ENCODE measurements at places on chromosomes 5 and 9.

DNA sequence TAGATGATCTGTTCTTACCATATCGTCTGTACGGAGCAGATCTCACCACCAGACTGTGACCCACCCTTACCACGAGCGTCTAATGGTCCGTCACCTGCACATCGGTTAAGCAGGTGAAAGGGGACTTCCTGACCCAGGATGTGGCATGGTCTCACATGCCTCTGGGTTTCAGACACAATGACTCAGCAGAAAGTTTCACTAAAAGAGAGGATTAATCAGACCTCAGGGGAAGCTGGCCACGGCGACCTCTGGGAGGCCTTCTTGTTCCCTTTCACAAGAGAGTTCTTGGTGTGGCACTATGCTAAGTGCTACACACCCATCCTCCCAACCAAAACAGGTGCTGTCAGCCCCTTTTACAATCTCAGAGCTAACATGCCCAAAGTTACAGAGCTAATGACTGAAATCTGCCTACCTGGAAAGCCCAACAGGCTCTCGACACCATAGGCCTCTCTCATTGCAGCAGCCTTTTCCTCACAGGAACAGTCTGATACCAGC is 41.6 kb downstream of the ADAMTS12 start:
- peak; percentile 20 for DNase-seq

- DNase-seq: no peak
Observed at GRCh38 chr9:121359351-121360294, 10.4 kb downstream of the STOM start.

- DNase-seq: no peak
Observed at GRCh38 chr9:136494531-136495215, 11.8 kb upstream of the SEC16A start.

GRCh38 chr9:34381323-34381722 is 4.6 kb upstream of the MYORG start:
- peak; percentile 68 for DNase-seq

DNA sequence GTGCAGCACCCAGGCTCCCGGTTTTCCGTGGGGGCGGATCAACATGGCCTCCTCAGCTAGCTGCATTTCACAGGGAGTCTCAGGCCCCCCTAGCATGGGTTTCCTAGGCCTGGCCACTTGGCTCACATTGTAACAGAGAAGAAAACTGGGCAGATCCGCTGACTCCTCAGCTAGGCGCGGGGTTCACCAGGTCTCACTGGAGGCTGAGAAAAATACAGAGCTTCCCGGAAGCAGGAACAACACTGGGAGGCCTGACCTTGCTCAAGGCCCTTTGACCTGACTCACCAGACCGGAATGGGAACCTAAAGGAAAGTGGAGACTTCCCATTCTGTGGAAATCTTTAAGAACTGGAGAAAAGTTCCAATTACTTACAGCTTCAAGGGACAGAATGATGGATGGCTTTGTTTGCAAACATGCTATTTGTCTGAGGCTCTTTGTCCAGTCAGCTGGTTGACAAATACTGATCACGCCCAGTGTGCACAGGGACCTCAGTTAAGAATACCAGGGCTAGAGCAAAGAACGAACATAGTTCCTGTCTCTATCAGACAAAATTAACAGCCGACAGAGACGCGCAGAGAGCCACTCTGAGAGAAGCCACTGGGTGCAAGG is 88.7 kb upstream of the LRRTM2 start:
- no peak for DNase-seq

GRCh38 chr5:62585306-62585705 is 6.7 kb downstream of the LRRC70 start:
- no peak for DNase-seq
